ENCODE measurements at places on chromosomes 4 and X.

- no peak for DNase-seq
These were observed 1.3 kb downstream of the SLC6A8 start for GRCh38 chrX:153688911-153689590.

DNA sequence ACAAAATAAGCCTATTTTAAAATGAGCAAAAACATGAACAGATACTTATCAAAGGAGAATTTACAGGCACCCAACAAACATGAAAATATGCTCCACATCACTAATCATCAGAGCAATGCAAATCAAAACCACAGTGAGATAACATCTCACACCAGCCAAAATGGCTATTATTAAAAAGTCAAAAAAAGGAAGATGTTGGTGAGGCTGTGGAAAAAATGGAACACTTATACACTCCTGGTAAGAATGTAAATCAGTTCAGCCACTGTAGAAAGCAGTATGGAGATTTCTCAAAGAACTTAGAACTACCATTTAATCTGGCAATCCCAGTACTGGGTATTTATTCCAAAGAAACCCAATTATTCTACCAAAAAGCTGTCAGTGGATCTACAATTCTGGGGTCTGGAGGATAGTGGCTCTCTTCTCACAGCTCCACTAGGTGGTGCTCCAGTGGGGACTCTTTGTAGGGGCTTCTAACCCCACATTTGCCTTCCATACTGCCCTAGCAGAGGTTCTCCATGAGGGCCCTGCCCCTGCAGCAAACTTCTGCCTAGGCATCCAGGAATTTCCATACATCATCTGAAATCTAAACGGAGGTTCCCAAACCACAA is 9.1 kb upstream of the ZNF732 start:
- DNase-seq = no peak

DNA sequence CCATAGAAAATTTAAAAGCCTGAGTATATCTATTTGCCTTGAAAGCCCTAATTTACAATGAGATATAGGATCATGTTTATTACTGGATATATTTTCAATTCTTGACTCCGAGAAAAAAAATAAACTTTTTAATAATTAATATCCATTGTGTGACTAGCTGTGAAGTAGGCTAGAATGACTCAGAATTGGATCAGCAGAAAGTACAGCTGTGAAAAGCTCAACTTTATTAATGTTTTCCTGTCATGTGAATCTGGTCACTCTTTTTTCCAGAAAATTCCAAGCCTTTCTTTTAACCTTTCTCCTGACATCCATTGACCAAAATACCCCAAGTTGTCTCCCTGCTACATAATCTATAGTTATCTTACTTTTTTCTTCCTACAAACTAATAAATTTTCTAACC is 171.8 kb upstream of the PACRGL start:
- DNase-seq = no peak

- DNase-seq = no peak
These were observed 46.0 kb downstream of the PHEX start for GRCh38 chrX:22078117-22078516.

GRCh38 chr4:145887241-145887991 is 51.2 kb downstream of the ZNF827 start:
- DNase-seq = peak; percentile 36

DNA sequence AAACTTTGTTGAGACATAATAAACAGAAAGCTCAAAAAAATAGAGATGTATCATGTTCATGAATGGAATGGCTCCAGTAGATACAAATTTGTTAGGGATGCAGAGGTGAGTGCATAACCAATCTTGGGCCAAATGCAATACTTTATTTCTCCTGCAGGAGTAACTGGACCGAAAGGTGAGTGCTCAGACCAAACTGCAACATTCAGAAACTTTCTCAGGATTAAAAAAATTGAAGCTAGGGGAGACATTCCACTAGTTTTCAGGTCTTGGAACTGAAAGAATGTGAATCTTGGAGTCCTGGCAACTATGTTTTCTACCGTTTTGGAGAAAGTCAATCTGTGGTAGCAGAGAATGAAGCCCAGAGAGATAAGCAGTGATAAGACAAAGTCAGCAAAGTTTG is 21.2 kb upstream of the LCORL start:
- DNase-seq = no peak

DNA sequence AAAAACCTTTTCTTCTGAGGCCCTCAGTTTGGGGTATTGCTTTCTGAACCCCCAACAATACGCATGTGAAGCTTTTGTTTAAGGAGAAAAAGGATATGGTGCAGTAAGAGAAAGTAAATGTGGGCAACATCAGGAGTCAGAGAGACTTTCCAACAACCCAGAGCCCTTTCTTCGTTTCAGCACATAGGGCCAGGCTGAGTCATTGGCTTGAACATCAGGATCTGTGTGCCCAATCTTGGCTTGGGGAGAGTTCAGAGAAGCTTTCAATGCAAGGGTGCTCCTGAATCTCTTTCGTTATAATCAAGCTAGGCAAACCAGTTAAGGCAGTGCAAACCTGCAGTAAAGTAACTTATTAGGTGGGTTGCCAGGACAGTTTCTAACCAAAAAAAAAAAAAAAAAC is 191.2 kb downstream of the FRMPD4 start:
- DNase-seq = no peak

All from non-pigmented ciliary epithelial cell (primary cell).